ENCODE measurements at places on chromosomes 2 and 18. TPM values are rescaled to one million over a fixed set of nuclear protein-coding genes. Genes with fewer than 3 reads are reported as not detected.
A peak's percentile ranks its signal among the peaks of the same experiment; 100 is the strongest.

Gene ZNF396
- total RNA-seq, result 1.7 TPM

GRCh38 chr2:222572751-222573174, 83.1 kb downstream of the FARSB start:
- DNase-seq, result no peak

- DNase-seq, result no peak
Measured at GRCh38 chr2:160343404-160343803, 143.3 kb upstream of the ITGB6 start.

- no peak for DNase-seq
Measured at GRCh38 chr2:50491541-50492476, 540.1 kb downstream of the NRXN1 start.

Gene DNAH7
- not detected for total RNA-seq

DNA sequence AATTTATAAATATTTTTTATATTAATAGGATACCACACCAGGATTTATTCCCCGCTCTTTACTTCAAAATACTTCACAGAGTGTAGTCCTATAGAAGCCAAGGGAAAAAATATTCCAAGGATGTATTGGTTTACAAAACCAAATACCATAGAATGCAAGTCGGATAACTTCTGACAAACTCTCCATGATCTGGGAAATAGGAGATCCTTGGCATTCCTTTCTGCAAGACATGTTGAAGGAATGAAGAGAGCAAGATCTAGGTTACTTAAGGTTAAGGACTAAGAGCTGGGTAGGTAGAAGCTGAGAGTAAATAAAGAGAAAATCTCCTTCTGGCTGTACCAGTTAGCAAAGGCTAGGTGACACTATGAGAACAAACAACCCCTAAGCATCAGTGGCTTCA, 141.2 kb downstream of the LRATD1 start:
- no peak for DNase-seq

Gene RAB17
- total RNA-seq, result not detected

- no peak for DNase-seq
Measured at GRCh38 chr2:187233811-187234210, 214.2 kb downstream of the CALCRL start.

- DNase-seq, result no peak
Measured at GRCh38 chr2:220499225-220499624, 871.8 kb downstream of the SLC4A3 start.

Gene GPR35
- 5.7 TPM for total RNA-seq

Gene ST8SIA5
- total RNA-seq, result not detected

- no peak for DNase-seq
Measured at GRCh38 chr2:48221846-48222516, 308.0 kb upstream of the STON1 start.

Gene SH3BP4
- 0.08 TPM for total RNA-seq

DNA sequence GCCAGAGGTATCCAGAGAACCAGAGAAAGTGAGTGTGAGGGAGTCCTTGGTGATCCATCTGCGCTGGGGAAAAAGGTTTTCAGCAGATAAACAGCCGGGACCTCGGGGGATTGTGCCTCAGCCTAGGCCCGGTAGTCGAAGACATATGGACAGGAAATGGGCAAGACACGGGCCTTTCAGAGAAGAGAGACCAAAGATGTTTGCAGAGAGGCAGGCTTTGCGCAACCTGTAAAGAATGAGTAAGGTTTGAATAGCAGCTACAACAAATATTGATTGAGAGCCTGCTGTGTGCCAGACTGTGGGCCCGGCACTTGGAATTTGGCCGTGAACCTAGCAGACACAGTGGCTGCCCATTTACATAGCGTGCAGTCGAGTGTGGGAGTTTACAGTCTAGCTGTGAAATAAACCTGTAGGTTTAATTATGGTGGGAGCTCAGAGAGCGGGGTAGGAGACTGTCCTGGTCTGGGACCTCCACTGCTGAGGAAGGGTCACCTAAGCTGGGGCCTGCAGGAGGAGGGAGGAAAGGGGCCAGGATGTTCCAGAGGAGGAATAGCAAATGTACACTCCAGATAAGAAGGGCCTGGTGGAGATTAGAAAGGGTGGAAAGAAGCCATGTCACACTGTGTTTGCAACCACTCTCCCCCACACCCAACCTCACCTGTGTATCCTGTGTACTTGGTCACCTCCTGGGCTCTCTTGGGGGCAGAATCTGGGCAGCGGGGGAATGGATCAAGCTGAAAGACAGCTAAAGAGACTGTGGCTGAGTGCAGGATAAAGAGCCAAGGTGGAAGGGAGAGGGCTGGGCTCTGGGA, 3.0 kb downstream of the SH2D6 start:
- no peak for DNase-seq

DNA sequence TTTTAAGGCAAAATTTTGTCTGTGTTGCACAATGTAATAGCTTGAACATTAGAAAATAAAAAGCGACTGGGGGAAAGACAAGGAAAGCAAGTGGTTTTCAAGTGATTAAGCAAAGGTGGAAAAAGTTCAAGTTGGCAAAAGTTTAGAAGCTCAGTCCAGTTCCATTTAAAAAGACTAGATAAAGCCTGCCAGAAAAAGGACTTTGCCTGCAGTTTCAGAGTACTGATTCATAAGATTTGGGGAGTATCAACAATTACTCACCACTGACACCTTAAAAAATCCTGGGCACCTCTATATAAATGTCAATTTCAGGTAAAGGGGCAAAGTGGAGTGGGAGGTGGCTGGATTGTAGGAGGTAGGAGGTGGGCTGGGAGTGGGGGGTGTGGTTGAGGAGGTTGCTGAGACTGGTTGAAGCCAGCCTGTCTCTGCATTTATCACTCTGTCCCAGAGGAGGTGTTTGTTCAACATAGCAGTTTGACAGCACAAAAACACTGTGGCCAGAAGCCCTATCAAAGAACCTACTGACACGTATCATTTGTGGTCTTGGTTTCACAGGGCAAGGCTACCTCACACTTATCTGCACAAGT, 14.6 kb downstream of the ZEB2 start:
- DNase-seq, result no peak

GRCh38 chr18:8431036-8431435, 178.2 kb upstream of the RAB12 start:
- no peak for DNase-seq

DNA sequence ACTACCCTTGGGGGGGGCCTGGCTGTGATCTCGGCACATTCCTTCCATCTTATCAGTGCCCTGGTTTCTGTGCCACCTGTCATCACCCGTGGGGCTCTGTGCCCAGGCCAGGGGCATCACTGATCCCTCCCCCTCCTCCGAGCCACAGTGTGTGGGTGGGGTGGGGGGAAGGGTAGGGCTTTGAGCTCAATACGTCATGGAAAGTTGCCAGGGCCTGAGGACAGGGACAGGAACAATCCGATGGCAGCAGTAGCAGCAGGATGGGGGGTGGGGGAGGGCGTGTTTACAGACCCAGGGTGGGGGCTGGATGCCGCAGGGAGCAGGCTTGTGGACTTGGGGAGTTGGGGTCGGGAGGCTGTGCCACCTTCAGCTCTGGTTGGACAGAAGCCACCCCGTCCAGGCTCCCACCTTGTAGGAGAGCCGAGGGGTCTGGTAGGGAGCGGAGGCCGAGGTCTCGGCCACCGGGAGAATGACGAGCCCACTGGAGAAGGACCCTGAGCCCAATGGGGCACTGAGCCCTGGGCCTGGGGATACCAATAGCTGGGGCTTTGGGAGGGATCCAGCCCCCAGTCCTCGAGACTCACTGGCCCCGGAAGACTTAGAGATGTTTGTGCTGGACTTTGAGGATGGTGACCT, 3.5 kb downstream of the SLC4A3 start:
- DNase-seq, result no peak

Gene GALNT3
- 27.7 TPM for total RNA-seq

Gene FNDC4
- not detected for total RNA-seq

Gene PIAS2
- 21.3 TPM for total RNA-seq

DNA sequence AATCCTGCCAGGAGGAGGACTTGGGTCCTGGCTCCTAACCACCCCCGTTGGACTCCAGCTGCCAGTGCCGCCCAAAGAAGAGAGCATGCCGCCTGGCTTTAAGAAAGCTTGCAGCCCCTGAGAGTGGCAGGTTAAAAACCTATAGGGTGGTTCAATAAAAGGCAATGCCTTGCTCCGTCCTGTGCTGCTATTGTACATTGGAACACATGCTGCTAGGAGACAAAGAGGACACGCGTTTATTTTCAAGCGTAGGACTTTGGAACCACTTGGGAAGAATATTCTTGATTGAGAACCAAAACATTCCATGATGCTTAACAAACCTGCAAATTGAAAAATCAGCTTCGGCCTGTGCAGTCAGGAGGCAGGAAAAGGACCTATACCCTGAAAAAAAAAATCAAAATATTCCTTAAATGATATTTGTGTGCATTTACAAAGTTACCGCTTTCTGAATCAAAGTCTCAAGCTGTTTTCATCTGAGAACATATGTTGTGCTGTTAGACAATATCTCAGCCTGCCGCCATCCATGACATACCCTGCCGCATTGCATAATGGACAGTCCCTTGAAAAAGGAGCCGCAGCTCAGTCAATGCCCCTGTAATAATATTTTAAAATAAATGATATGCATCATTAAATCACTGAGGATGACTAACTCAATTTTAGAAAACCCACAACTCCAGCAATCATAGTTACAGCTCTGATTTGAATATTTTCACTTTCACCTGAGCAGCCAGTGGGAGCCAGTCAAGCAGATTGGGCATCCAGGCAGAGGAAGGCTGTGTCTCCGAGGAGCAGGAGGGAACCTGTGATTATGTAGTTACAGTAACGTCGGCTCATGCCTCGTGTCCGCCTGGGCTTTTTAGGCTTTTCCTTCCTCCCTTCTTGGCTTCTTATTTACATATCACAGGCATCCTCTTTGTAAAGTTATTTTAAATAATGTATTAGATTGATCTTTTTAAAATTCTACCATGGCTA, 805.6 kb upstream of the FANCL start:
- DNase-seq, result no peak

Gene TIA1
- total RNA-seq, result 116 TPM

DNA sequence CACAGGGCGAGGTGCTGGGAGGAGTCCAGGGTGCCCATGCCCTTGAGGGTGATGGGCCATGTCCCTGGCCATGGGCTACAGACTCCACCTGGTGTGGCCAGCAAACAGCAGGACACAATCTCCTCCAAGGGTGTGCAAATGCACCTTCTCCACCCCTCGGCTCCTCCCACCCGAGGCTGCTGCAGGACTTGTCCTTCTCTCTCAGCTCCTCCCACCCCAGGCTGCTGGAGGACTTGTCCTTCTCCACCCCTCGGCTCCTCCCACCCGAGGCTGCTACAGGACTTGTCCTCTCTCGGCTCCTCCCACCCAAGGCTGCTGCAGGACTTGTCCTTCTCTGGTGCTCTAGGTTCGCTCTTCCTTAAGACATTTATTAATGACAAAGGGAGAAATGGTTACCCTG, 57.3 kb upstream of the SNTG2 start:
- DNase-seq, result no peak

Gene STK36
- 17.6 TPM for total RNA-seq

Gene DYSF
- not detected for total RNA-seq

Gene CDH2
- not detected for total RNA-seq

- DNase-seq, result no peak
Measured at GRCh38 chr2:234025466-234025865, 25.0 kb upstream of the SPP2 start.

DNA sequence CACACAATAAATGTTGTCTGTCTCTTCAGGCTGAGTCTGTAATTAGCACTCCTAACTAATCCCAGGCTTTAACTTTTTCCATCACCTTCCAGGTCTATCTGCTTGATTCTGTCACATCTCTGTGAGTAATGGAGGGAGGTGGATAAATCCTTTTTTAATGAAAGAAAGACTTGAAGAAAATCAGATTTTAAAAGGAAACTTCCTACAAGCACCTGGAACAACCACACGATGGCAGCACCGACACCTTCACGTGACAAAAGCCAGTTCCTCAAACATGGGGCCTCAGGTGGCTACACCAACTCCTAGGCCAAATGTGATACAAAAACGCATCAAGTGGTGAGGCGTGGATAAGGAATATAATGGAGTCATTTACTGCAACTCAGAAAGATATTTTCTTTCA, 41.8 kb downstream of the TGFBRAP1 start:
- DNase-seq, result peak; percentile 41

DNA sequence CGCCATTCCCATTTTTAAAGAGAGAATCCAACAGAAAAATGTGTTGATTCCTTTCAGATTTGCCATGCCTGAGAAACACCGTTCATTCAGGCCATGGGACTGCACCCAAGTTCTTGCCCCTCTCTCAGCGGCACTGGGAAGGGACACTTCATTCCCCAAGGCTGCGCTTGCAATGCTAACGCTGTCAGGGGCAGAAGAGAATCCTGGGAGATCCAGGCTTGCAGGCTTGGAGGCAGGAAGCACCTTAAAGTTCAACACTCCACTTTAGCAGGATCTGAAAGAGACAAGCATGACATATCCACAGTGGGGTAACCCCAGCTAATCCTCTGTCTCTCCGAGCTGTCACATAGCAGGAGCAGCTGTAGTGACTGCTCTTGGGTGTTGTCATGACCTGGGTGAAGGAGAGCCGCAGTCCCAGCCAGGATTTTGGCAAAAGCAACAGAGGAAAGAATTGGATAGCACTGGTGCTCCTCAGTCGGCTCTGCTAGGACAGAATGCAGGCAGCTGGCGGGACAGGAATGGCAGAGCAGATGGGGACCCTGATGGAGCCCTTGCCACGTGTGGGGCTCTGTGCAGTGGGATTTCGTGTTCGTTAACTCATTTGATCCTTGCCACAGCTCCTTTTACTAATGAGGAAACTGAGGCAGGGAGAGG, 22.0 kb upstream of the ODC1 start:
- DNase-seq, result no peak

DNA sequence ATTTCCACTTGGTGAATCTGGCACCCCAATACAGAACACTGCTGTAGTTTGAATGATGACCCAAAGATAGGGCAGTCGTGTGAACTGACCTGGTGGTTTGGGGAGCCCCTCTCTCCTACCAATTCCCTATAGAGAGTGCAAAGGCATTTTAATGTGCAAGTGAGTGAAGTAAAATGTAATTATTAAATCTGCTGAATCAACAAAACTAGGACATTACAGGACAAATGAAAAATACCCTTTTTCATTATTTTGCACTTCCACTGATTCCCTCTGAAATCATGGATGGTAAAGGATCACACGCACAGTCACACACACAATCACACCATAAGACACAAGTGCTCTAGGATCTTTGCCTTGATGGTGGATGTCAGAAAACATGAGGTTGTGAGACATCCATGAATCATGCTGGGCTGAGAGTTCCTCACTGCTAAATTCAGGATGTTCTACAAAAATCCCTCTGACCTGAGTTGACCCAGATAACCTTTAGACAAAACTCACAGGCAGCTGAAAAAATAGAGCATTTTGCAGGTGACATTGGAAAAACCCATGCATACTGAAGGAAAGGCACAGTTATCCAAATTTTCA, 197.4 kb downstream of the FBXO15 start:
- no peak for DNase-seq

Gene RALB
- 59.3 TPM for total RNA-seq

- DNase-seq, result peak; percentile 63
Measured at GRCh38 chr2:217223222-217223930, 363.5 kb upstream of the TNP1 start.

DNA sequence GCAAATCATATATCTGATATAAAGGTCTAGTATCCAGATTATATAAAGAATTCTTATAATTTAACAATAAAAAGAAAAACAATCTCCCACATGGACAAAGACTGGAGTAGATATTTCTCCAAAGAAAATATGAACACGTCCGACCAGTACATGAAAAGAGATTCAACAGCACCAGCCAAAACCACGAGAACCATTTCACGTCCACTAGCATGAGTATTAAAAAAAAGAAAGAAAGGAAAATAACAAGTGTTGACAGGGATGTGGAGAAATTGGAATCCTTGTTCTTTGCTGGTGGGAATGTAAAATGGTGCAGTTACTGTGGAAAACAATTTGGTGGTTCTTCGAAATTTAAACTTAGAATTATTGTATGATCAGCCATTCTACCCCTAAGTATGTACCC, 432.7 kb upstream of the TRIB2 start:
- no peak for DNase-seq

All from activated CD4-positive, alpha-beta memory T cell treated with anti-CD3 and anti-CD28 coated beads, Interleukin-2, amount 10 ng/mL, durations not matched to agents 7 days and 5 days (primary cell).